ENCODE measurements at places on chromosomes 1 and 21.

DNA sequence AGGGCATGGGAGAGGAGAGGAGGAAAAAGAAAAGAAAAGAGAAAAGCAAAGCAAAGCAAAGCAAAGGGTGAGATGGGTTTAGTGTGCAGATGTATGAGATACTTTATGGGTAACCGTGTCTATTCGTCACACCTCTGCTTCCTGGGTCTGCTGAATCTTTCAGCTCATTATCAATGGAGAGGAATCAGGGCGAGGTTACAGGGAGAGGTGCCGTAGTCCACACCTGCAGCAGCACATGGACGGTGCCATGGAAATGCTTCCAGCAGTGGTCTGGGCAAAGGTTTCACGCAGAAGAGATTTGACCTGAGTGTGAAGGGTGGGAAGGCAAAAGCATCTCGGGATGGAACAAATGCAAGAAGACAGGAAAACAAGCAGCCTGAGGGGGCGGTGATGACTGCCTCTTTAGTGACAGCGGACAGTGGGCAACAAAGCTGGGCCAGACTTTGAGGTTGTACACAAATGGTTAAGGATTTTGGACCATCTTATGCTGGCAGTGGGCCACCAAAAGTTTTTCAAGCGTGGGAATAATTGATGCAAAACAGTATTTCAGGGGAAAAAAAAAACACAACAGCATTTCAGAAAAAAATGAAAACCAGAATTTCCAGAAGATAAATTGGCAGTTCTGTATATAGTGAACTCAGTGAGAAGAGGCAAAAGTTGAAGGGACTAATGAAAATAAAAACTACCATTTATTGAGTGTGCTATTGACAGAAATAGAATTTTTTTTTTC is 19.5 kb upstream of the SRP9 start:
- DNase-seq: no peak

DNA sequence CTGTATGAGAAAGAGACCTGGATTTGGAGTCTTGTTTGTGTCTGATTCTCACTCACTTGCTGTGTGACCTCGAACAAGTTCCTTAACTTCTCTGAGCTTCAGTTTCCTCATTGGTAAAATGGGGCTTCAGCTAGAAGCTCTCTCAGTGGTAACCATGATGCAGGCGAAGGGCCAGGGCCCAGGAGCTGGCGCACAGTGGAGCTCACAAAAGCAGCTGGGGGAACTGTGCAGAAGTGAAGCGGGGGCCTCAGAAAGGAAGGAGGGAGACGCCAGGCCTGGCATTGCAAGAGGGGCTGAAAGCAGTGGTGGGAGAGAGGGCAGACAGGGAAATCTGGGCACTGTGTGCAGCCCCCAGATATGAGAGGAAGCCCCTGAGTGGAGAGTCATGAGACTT is 88.9 kb upstream of the RUNX3 start:
- no peak for DNase-seq

- DNase-seq: no peak
Observed at GRCh38 chr1:53219711-53220110, 723 bp downstream of the CZIB start.

- no peak for DNase-seq
Observed at GRCh38 chr1:59596432-59596831, 218.3 kb upstream of the HOOK1 start.

DNA sequence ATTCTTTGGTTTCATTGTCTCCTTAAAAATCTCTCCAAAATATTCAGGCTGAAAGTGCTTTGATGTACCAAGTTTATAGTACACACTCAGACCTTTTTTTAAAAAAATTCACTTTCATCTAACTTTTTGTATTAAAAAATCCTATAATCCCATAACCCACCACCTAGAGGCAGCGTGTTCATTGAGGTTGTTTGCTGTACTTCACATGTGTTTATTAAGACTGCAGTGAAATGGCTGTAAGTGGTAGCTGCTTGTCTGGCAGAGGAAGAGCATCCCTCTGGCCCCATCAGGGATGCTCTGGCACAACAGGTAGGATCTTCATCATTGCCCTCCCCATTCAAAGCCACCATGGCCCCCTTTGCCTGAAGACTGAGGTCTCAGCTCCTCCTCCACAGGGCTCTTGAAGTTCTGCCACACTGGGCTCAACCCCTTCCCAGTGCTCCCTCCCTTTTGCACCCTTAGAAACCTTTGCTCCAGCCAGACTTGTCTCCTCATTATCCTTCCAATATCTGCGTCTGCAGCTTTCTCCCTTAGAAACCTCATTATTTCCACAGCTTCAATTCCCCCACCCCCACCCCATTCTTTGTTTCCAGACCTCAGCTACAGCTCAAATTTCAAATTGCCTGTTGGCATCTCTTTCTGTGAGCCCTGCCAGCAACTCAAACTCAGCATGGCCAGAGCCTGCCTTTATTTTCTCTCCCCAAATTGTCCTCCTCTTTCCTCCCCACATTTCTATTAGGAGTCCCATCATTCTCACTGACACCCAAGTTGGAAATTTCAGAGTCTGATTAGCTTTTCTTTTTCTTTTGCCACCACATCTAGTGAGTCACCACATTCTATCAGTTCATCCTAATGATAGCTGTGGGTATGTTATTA is 369.6 kb upstream of the USP24 start:
- no peak for DNase-seq

GRCh38 chr1:91502672-91503184 is 2.1 kb downstream of the CDC7 start:
- DNase-seq: no peak

Data from stimulated activated CD4-positive, alpha-beta T cell treated with anti-CD3 and anti-CD28 coated beads, Interleukin-1b, Interleukin-23, amount 100 ng/mL, for 4 hours (primary cell).